ENCODE measurements at places on chromosomes 3 and 15.

- no peak for DNase-seq
Measured at GRCh38 chr15:60396100-60396499, 1.7 kb downstream of the ANXA2 start.

DNA sequence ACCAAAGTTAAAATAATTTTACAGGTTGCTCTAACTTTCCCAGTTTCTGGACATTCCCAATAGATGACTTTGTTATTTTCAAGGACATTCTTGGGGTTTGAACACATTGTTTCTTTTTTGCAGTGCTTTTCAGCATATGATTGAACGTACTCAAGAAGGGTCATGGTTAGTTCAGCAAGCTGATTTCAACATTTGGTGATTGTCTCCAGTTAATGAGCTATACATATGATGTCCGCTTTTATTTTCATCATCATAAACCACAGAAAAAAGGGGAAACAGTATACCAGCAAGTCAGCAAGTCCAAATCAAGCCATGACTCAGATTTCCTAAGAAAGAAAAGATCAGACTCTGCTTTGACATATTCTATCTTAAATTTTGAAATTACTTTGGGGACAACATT, 69.4 kb downstream of the B3GALNT1 start:
- no peak for DNase-seq

DNA sequence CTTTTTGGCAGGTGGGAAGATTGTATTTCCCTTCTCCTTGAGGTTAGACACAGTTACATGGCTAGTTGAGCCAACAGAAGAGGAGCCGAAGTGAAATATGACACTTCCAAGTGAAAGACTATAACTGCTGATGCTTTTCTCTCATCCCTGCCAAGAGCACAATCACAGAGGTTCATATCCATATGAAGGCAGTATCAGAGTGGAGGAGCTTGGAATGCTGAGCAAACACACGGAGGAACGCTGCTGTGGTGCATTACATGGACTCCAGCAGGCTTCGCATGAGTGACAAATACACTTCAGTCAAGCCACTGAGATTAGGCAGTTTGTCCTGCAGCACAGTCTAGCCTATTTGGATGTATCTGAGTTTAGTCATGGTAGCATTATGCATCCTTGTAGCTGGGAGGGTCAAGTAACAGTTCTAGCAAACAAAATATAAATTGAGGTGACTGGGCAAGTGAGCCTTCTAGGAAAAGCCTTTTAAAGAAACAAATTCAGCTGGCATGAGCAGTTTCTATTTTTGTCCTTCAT, 5.4 kb downstream of the IQCF6 start:
- no peak for DNase-seq

GRCh38 chr15:69574506-69574905, 121.9 kb downstream of the RPLP1 start:
- DNase-seq: no peak

DNA sequence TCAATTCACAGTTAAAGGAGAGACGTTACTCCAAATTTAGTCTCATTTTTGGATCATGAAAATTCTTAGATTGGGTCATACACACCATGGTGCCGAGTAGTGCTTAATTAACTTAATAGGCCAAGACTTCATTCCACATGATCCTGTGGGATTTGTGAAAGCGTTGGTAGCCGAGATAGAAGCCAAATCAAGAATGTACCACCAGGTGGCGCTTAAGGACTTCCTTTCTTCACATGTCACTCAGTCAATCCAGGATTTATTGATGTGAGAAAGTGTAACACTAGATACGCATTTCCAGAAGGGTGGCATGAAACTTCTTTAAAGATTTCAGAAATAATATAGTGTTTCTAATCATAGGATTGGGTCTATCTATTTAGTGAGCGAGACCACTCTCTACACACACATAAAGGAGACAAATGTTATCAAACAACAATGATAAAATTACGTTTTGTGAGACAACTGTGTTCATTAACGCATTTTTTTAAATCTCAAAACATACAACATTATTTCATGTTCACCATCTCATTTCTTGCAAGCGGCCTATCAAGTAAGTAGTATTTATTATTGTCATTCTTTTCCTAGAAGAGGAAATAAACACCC, 436.1 kb downstream of the CHL1 start:
- DNase-seq: peak; percentile 52

DNA sequence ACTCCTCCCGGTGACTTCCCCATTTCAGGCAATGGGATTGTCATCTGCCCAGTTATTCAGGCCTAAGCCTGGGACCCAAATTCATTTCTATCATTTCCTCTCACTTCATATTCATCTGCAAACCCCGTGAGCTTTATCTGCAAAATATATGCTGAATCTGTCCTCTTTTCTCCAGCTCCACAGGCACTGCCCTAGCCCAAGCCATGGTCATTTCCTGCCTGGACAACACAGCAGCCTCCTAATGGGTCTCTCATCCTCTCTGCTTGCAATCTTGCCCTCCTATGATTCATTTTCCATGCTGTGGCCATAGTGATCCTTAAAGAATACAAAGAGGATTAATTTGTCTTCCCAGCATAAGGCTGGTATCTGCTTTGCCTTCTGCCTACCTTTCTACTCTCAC, 6.1 kb downstream of the RBP2 start:
- DNase-seq: no peak

DNA sequence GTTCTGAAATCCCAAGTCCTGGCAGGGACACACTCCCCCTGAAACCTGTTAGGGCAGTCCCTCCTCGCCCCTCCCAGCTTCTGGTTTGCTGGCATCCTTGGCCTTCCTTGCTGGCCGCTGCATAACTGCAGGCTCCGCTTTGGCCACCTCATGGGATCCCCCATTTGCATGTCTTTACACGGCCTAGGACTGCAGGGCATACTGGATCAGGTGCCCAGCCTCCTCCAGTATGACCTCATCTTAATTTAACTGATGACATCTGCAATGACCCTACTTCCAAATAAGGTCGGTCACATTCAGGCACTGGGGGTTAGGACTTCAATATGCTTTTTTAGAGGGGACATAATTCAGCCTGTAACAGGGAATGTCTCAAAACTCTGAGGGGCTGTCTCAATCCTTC, 173.3 kb downstream of the RAB11A start:
- DNase-seq: no peak

- no peak for DNase-seq
Measured at GRCh38 chr15:32033186-32033890, 3.0 kb downstream of the CHRNA7 start.

DNA sequence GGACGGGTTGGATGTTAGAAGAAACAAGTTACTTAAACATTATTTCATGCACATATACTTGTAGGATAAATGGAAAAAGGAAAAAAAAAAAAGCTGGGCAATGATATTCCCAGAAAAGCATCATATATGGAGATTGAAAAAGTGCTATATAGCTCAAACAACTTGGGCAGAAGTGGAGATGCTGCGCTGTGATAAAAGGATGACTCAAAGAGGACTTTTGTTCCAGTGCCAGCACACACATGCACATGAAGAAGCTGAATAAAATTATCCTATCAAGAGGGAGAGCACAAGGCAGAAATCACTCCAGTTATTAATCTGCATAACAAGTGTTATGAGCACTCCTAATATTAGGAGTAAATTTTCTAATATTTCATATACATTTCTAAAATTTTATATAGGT, 30.9 kb downstream of the FRMD4B start:
- DNase-seq: peak; percentile 35

GRCh38 chr3:144622845-144623244, 651.2 kb downstream of the DIPK2A start:
- no peak for DNase-seq

GRCh38 chr3:123098426-123099330, 31.9 kb downstream of the PDIA5 start:
- no peak for DNase-seq

- no peak for DNase-seq
Measured at GRCh38 chr3:170941551-170941950, 33.1 kb upstream of the EIF5A2 start.

GRCh38 chr3:188385295-188385694, 231.3 kb downstream of the LPP start:
- no peak for DNase-seq

GRCh38 chr15:70636540-70637165, 126.7 kb downstream of the UACA start:
- peak; percentile 22 for DNase-seq

GRCh38 chr3:124263168-124263567, 271.2 kb upstream of the ROPN1 start:
- DNase-seq: no peak

- DNase-seq: peak; percentile 63
Measured at GRCh38 chr3:16399473-16399872, 114.0 kb downstream of the RFTN1 start.

DNA sequence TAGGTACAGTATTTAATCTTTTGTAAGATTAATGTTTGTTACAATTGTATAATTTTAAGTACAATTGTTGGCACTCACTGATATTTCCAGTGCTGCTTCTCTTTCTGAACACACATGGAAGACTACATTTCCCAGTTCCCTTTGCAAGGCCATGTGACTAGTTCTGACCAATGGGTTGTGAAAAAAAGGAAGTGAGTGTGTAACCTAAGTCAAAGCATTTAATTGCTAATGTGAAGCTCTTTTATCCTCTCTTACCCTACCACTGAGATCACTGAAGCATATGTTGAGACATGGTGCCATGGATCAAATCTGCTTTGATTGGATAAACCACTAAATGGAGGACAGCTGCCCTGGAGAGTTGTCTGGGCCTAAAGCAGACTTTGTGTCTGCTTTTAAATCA, 83.9 kb upstream of the PLXND1 start:
- peak; percentile 58 for DNase-seq

DNA sequence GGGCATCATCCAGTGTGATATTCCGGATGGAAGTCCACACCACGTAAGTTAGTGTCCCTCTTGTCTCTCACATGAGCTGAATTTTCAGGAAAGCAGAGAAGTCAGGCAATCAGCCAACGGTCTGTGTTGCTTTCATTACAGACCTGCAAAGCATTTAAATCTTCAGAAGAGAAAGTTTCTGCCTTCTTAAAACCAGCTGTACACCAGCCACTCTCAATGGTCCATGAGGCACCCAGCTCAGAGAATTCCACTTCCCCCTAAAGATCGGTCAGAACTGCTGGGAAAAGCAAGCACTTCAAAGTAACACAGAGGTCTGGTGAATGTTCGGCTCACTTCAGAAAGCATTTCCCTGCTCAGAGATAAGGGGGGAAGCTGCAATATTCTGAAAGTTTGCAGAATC, 903.7 kb downstream of the EPHA3 start:
- DNase-seq: no peak

- no peak for DNase-seq
Measured at GRCh38 chr15:26716069-26716468, 56.8 kb downstream of the GABRB3 start.

DNA sequence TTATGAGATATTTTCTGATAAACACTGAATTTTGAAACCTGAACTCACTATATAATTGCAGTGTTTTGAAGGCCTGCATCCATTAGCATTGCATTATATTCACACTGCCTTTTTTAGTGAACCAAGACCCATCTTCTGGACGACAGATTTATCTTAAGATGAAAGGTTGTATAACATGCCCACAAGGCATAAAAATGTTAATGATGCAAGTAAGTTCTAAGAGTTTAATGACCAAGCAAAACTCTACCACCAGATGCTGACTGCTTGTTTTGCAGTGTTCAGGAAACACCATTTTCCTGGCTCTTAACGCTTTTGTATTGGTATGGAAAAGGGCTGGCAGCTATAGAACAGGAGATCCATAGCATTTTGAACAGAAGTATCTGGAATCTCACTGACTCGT, 46.1 kb downstream of the USP50 start:
- DNase-seq: no peak
